ENCODE measurements at places on chromosomes 16 and 17.

DNA sequence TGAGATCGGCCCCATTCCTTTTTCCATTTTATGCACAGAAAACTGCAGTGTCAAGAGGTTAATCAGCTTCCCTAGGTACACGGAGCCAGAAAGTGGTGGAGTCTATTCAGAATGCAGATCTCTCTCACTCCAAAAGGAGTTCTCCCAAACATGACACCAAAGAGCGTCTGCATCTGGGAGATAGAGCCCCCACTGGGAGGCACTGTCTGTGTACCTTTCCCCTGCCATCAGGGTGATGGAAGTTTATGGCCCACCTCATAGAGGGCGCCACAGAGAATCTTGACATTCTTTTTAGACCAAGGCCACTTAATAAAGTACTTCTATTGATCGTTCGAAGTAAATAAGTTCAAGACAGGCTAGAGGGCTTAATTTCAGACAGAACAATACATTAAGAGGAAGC is 493.7 kb upstream of the ERCC4 start:
- DNase-seq, result no peak

DNA sequence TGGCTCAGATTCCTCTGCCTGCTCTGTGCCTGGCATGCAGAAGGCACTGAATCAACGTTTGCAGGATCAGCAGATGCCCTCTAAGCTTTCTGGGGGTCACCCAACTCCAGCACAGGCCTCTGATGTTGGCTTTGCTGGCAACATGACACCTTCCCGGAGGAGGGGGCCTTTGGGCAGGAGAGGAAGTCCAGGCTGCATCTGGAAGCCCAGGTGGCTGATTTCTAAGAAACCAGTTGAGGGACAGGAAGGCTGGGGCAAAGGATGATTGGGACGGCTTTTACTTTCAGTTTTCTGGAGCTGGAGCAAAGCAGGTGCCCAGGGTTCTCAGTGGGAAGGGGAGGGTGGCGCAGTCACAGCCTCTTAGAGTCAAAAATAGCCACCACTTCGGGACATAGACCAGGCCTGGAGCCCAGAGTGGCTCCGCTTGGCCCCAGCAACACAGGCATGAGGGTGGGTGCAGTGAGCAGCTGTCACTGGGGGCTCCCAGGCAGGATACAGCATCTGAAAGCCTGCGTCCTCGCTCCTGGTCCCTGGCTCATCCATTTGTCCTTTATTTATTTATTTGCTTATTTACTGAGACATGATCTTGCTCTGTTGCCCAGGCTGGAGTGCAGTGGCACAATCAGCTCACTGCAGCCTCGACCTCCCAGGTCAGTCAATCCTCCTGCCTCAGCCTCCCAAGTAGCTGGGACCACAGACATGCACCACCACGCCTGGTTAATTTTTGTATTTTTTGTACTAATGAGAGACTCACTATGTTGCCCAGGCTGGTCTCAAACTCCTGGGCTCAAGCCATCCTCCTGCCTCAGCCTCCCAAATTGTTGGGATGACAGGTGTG is 15.1 kb downstream of the SOCS1 start:
- no peak for DNase-seq

DNA sequence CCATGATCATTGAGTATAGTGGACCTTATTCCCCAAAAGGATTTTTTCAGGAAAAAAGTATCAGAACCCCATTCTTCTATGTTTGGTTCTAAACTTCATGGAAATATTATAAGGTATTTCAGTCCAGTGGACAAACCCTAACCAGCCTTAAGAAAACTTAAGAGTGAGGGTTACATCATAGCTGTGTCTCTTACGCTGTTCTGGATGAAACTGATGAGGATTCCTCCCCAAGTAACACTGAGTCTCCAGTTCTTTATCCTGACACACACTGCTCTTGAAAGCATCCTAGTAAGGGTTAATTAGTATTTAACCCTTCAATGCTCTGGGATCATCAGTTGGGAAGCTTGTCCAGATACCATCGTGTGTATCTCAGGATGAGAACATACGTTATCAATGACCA is 5.0 kb downstream of the LYRM1 start:
- DNase-seq, result no peak

- no peak for DNase-seq
Measured at GRCh38 chr17:74951065-74951464, 15.4 kb downstream of the OTOP3 start.

- DNase-seq, result no peak
Measured at GRCh38 chr16:73124665-73125375, 76.9 kb upstream of the ZFHX3 start.

DNA sequence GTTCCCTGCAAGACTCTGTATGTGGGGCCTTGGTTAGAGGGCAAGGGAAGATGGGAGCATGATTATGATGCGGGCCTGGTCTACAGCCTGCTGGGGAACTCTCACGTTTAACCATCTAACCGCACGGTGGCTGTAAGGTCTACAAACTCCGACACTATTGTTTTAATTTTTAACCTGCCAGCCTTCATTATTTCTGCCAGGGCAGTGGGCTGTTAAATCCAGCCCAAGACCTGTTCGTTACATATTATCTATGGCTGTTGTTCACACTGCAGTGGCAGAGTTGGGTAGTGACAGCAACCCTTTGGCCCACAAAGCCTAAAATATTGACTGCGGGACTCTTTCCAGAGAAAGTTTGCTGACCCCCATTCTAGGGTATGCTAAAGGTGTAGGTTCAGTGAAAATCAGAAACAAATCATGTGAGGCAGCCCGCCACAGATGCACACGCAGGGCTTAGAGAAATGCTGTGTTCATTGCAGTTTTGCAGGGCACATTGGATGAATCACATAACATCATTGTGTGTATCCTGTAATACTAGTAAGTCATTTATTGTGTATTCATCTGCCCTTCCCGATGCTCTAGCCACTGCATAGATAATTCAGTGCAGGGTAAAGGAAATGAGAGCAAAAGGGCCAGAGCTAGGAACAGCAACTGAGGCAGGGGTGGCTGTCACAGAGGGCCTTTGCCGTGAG is 14.3 kb downstream of the SNX29 start:
- DNase-seq, result no peak

DNA sequence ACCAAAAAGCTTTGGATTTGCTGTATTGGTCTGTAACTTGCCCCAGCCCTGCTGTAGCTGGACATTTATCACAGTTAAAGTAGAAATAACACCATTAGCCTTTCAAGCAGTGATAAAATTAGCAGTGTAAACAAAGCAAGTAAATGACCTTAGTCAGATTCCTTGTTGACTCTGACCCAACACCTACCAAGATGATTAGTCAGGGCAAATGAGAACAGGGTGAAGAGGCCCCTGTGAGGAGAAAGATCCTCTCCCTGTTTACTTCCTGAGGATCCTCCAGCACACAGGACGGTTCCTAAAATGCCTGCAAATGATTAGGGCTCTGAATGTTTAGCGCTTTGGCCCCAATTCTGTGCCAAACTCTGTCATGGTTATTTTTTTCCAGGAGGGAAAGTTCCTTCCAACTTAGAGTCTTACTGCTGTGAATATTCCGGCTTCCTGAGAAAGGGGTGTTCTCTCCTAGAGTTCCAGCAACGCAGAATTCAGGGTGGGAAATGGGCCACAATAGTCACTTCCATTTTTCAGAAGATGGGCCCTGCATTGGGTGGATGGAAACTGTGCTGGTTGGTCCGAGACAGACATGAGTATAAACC is 259.0 kb upstream of the MYOCD start:
- no peak for DNase-seq

DNA sequence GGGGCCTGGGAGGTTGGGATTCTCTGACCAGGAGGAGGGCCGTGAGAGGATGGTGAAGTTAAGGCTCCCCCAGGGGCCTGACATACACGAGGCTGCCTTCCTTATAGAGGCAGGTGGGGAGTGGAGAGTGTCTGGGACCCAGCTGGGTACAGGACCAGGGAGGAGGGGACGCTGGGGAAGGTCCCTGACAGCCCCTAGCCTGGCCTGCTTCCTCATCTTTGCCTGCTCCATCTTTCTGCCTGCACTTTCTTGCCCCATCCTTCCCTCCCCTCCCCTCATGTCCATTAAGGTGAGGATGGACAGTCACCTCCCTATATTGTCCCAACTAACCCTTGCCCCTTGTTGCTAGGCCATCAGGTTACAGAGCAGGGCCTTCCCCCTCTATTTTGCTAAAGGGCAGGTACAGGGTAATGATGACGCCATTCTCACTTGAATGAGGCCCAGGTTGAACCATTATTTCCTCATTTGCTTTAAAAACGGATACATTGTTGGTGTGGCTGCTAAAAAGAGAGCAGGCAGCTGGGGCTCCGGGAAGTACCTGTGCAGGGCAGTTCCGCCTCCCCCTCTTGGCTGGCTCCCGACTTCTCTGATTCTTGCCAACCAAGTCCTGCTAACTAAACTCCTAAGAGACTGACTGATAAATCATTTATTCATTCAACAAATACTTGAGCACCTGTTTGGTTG is 1.3 kb downstream of the C17orf99 start:
- DNase-seq, result no peak

DNA sequence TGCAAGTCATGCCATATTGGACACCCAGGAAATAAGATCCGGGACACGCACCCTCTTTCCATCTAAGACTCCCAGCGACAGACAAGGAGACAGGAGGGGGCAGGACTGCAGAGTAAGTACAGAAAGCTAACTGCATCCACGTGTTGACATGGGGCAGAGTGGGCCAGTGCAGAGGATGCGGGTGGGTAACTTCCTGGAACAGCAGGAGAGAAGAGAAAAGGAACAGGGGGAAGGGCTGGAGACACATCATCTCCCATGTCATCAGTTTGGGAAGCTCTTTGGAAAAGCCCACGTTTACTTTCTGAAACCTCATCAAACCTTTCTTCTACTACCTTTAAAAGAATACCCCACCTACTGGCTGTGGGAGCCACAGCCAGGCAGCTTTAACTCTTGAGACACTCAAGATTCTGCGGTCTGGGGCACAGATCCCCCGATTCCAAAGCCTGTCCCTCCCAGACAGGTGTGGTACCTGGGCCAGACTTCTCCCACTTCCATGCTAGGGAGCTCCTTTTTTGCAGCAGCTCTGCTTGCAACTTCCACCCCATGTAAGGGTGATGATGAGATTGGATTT is 273.5 kb upstream of the RPL38 start:
- no peak for DNase-seq

DNA sequence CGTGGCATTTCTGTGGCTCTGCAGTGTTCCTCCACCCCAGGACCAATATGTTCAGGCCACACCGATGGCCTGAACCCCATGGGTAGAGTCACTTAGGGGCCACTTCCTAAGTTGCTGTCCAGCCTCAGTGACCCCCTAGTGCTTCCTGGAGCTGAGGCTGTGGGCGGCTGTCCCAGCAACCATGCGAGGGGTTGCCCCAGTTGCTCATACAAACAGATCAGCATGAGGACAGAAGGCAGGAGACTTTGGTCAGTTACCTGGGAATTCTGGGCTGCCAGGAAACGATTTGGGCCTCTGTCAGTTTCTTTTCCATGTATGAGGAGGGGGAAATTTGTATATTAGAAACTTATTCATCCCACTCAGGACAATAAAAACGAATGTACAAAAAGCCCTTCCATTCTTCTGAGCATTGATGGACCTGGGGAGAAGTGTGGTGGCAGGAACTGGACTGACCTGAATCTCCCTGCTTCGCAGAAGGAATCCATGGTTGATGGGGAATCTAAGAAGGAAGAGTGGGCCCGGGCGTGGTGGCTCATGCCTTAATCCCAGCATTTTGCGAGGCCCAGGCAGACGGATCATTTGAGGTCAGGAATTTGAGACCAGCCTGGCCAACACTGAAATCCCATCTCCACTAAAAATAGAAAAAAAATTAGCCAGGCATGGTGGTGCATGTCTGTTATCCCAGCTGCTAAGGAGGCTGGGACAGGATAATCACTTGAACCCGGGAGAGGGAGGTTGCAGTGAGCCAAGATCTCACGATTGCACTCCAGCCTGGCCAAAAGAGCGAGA is 4.9 kb upstream of the IL32 start:
- no peak for DNase-seq

DNA sequence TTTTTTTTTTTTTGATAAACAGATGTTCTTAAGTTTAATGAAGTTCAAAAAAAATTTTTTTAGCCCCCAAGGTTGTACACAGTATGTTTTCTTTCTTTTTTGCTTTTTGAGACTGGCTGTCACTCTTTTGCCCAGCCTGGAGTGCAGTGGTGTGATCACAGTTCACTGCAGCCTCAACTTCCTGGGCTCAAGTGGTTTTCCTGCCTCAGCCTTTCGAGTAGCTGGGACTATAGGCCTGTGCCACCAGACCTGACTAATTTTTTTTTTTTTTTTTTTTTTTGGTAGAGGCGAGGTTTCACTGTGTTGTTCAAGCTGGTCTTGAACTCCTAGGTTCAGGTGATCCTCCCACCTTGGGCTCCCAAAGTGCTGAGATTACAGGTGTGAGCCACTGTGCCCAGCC is 12.8 kb downstream of the ITGAE start:
- DNase-seq, result no peak

Data from stimulated activated CD4-positive, alpha-beta T cell treated with anti-CD3 and anti-CD28 coated beads, Interleukin-1b, Interleukin-23, amount 100 ng/mL, for 24 hours (primary cell).